ENCODE measurements at places on chromosomes 6 and 20.

- DNase-seq, result no peak
Observed at GRCh38 chr6:33197431-33198048, 2.9 kb downstream of the RXRB start.

DNA sequence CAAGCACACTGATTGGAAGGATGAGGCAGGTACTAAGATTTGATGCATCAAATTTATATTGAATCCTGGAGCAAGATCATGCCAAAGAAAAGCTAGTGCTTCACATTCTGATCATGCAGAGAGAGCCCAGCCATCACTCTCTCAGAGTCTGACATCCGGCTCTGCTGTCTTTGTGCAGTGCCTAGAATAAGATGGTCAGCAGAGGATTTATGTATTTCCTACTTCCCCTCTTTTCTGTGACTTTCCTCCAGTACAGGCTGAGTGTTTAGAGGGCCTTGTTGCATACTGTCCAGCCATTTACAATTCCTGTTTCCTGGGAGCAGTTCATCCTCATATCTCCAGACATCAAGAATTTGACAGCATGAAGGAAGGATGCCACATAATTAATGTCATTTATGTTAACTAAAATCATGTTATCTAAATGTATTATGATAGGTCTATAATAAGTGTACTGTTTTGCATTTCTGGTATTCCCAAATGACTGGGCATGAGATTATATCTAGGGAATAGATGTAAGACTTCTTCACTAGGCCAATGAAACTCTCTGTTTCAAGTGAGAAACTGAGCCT, 167.6 kb downstream of the EPM2A start:
- no peak for DNase-seq

DNA sequence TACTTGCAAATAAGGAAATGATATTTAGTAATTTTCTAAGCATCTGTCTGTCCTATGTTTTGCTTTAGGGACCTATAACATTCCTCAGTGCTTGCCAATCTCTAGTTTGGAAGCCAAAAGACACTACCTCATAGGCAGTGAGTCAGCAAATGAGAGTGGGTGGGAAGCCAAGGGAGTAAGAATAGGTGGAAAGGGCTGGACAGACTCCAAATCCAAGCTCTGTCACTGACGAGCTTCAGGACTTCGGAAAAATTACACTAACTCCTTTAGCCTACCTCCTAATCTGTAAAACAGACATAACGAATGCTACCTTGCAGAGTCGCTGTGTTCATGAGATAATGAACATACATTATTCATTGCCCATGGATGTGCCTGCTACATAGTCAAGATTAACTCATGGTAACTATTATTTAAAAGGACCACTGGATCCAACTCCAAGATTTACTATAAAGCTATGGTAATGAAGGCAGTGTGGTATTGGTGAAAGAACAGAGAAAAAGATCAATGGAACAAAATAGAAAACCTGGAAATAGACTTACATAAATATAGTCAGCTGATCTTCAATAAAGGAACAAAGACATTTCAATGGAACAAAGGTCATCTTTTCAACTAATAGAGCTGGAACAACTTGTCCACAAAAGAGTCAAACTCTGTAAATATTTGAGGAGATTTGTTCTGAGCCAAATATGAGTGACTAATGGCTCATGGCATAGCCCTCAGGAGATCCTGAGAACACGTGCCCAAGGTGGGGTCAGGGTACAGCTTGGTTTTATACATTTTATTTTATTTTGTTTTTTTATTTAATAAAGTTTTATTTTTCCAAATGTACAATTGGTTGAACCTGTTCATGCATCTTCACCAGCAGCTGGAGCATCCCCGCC, 64.1 kb downstream of the FAM50B start:
- no peak for DNase-seq

DNA sequence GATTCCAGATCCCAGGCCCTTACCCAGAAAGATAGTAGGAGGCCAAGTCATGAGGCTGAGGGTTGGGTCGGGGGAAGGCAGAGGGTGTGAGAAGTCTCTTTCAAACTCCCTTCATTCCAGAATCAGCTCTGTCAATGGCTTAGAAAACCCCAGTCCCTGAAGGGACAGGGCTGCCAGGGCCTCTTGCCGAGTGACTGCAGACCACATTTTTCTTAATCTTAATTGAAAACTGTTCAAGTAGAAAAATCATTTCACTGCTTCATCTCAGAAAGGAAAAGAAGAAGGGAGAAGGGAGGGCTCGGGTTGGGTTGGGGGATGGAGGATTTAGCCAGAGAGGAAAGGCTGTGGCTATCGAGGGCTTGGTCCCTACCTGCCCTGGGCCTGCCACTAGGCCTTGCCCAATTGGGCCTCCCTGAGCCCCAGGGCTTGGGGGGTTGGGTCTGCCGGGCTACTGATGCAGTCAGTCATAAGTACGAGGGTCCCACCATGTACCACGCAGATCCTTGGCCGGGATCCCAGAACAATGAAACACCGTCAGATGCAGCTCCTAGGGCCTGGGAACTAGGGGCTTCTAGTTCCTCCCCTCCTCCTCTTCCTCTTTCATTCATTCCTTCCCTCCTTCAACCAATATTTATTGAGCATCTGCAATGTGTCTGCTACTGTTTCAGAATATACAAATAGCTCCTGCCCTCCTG, 44.0 kb upstream of the CTNNBL1 start:
- DNase-seq, result no peak

DNA sequence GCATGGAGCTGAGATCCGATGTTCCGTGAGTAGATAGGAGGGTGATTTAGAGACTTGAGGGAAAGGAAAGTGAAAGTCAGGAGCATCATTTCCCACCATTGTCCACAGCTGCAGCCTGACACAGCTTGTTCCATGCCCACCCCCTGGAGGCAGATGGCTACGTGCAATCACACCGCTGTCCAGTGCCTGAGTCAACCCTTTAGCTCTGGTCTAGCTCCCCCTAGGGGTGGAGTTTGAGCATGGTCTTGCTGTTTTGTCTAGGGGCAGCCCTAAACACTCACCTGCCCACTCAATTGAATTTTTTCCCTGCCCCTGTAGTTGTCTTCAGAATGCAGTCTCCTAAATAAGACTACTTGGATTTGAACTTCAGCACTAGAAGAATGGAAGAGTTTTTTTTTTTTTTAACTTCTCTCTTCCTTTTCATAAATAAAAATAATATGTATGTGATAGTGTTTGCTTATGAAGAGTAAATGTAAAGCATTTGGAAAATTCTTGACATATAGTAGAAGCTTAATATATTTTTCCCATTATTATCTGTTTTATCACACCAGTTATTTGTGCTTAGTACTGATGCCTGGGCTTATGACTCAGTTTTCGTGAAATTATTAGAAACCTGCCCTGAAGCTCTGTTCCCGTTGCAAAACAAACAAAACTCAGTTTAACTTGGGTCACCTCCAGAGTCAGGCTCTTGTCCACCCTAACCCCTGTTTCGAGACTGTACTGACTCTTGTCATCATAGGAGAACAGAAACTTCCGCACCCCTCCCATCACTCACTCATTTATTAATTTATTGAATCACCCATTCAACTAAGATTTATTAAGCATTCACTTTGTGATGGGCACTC, 814.8 kb downstream of the MAFB start:
- peak; percentile 30 for DNase-seq

GRCh38 chr6:116268589-116269293, 11.0 kb downstream of the TSPYL1 start:
- no peak for DNase-seq

DNA sequence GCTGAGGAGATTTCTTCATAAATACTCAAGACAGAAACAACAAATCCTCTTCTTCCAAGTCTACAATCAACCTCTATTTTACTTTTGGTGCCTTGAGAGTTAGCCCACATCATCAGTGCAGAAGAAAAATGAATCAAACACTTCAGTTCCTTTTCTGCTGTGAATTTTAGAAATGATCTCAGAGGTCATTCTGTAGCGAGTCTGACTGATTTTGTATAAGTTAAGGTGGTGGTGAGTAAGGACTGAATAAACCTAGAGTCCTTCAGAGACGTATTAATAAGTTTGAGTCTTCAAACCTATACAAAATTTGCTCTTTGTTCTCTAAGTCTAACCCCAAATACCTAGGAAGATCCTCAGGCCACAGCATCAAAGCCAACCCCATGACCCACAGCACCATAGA, 33.1 kb upstream of the NT5E start:
- no peak for DNase-seq

- DNase-seq, result no peak
Observed at GRCh38 chr6:34020807-34021553, 124.9 kb downstream of the GRM4 start.

- no peak for DNase-seq
Observed at GRCh38 chr20:38143646-38144554, 21.2 kb downstream of the TGM2 start.

- no peak for DNase-seq
Observed at GRCh38 chr20:40754339-40754943, 65.4 kb upstream of the MAFB start.

DNA sequence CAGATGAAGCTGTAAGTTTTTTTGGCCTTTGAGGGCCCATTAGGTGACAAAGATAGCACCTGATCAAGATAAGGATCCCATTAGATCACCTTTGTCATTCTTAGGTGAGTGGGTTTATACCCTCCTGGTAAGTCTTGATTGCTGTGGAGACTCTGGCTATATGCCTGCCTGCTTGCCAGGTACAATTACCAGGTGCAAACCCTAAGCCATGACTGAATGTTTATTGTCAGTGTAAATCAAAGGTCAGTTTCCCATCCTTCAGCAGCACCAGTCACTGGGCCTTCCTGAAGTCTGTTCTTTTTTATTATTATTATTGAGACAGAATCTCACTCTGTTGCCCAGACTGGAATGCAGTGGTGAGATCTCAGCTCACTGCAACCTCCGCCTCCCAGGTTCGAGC, 106.4 kb upstream of the FOXO3 start:
- no peak for DNase-seq

DNA sequence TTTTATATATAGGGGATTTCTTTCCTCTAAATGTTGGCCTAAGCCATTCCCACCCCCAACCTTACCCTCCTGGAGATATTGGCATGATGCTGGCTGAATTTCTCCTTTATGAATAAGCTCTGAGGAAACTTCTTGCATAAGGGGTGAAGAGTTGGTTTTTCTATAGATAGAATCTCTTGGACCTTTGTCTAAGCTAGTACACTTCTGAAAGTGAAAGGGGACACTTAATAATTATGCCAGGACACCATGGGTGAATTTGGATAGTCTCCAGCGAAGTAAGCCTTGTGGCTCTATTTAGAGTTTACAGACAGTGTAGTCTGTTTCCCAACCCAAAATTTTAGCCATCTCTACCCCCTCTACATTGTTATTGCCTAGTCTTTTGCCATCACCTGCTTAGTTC, 27.1 kb upstream of the FABP7 start:
- no peak for DNase-seq

- DNase-seq, result no peak
Observed at GRCh38 chr6:168410035-168410434, 30.9 kb upstream of the SMOC2 start.

- no peak for DNase-seq
Observed at GRCh38 chr6:94727710-94728109, 849.6 kb upstream of the MANEA start.
